T-helper 9 cell (primary cell): ENCODE measurements at places on chromosomes 6 and 20.

DNA sequence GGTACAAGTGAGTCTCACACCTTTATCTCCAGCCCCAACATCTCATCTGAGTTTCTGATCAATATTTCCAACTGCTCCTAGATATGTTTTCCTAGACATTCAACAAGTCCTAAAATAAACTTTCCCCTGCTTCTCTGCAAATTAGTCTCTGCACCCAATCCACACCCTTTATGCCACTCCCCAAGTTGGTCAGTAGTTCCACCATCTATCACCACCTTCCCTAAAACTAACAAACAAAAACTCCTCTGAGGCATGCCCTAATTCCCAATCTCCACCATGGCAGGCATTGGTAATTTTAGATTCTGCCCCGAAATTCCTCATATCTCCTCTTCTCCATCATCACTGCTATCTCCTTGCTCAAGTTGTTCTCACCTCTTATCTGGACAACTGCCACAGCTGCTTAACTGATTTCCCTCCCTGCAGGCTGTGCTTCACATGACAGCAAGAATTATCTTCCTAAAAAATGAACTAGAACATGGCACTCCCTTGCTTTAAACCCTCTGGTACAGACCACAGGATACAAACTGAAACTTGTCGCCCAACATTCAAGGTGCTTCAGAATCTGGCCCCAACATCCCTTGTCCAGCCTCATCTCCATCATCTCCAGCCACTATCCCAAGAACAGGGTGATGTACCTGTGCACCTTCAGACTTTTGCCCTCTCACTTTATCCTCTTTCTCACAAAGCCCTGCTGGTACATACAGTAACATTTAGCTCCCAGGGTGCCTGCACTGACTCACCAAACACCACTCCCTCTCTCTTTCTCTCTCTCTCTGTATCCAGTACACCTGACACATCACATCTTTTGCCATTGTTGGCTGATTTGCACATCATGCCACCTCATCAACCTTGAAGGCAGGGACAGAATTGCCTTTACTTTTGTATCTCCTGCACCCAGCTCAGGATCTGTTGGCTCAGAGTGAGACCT is 55.5 kb downstream of the ZHX3 start:
- DNase-seq, result no peak

DNA sequence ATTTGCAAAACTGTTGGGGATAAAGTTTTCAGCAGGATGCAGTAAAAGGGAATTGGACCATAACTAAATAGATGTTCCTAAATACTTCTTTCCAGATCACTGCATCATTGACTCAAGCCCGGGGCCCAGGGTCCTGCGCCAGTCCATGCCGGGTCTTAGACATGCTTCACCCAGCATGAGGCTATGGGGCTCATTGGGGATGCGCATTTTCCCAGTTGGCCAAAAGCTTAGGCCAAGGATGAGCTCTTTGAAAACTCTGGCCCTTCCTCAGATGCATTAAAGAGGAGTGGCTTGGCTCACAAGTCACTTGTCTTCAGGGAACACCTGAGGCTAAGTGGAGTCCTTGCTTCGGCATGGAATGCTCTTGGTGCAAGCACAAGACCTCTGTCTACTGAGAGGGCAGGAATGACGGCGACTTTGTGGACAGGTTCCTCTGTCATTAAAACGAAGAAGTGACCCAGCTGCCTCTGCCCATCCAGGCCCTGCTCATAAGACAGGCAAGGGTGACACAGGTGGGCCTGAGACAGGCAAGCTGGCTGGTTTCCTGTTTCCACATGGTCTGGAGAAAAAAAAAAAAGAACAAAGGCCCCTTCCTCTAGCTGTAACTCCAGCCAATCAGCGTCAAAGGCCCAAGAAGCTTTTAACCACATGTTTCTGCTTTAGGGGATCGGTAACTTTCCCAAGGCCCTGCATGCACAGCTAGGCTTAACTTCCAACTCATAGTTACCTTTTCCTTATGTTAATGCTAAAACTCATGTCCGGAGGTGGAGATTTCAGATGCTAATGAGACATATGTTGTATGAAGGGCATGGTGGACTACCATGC is 81.4 kb upstream of the CDH4 start:
- DNase-seq, result no peak

- no peak for DNase-seq
These were observed 92.1 kb downstream of the FYN start for GRCh38 chr6:111781041-111781708.

DNA sequence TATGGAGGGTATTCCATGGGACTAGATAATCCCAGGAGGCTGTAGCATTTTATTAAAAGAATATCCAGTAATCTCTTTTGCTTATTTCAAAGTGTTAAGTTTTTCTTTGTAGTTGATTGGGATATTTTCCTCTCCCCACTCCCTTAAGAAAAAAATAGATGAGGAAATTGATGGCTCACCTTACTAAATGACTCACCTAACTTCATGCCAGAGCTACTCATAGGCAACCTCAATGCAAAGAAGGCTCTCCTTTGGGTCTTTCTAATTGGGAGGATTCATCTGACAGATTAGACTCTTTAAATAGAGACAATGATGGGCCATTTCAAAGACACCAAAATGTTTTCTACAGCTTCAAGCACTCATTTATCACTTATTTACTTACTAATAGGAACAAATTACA is 528.5 kb upstream of the BTBD3 start:
- no peak for DNase-seq

DNA sequence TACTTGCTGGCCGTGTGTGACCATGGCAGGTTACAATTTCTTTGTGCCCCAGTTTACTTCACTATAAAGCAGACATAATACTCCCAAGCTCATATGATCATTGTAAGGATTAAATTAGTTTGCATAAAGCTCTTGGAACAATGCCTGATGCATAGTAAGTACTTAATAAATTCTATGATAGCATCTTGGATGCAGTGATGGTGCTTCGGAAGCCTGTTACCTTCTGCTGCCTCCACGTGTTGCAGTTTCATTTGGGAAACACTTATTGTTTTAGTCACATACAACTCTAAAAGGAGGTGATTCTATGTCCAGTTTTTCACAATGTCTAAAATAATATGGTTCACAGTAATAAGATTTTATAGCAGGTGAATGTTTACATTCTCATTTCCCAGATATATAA is 343.9 kb downstream of the NRN1 start:
- no peak for DNase-seq

DNA sequence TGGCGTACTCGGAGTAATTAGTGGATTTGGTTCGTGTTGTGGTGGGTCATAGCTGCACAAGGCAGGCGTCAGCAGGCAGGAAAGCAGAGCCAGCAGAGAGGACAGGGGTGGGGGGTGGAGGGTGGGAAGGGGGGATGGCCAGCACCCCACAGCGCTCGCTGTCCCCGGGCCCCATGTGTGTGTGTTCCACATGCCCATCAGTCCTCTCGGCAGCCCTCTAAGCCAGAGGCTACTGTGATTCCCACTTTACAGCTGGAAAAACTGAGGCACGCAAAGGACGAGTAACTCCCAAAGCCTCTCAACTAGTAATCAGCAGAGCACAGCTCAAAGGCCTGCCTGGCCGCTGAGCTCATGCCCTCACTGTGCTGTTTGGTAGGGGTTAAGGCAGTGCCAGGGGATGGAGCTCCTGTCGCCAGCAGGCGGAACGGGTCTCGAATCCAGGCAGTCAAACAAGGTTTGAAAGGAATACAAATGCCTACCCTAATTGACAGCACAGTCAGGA is 175.2 kb downstream of the ZDHHC14 start:
- no peak for DNase-seq

GRCh38 chr6:115976321-115976870 is 84.3 kb downstream of the FRK start:
- no peak for DNase-seq

DNA sequence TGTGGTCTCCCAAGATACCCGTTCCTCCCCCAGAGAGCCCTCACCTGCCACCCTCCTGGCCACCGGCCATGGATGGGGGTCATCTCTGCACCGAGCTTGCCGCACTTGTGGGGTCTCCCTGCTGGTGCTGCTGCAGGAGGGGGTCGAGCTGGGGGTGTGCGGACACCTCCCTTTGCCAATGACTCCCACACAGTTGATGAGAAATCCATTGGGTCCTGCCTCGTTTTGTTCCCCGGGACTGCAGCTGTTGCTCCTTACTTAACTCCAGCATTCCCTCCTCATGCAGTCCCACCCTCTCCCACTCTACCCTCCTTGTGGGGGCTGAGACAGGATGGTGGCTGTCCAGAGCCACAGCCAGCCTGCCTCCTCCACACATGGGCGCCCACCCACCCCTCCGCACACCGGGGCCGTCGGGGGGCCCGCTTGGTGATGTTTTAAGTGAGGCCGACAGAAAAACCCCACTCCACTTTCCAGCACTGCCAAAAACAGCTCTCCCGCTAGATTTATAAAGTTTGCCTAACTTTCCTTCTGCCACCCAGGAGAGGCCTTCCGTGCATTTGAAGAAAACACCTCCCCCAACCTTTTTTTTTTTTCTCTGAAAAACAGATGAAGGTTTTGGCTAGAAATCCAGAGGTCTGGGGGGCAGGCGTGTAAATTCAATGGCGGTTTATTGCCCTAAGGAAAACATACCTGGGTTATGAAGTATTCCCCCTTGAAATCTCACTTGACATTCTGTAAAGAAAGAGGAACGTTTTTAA is 53.5 kb upstream of the APCDD1L start:
- DNase-seq, result no peak

- DNase-seq, result peak; percentile 8
These were observed 1.5 kb upstream of the CITED2 start for GRCh38 chr6:139376017-139376330.

GRCh38 chr20:63653041-63653973 is at the start of gene STMN3:
Gene STMN3 (minus strand): TSS chr20:63653424. CDS start chr20:63653345, 79 bp downstream.
- DNase-seq, result peak; percentile 68

- no peak for DNase-seq
These were observed 162.6 kb downstream of the FAM83B start for GRCh38 chr6:55009131-55009530.

GRCh38 chr6:143396497-143397226 is 53.8 kb downstream of the ADAT2 start:
- DNase-seq, result no peak

- DNase-seq, result no peak
These were observed 90.9 kb upstream of the GCM1 start for GRCh38 chr6:53239526-53239925.
